ENCODE measurements at places on chromosomes 1 and 21. TPM values are rescaled to one million over a fixed set of nuclear protein-coding genes. Genes with fewer than 3 reads are reported as not detected.

CACHD1 gene
- total RNA-seq: 8.7 TPM

LCE1C gene
- not detected for total RNA-seq

DNA sequence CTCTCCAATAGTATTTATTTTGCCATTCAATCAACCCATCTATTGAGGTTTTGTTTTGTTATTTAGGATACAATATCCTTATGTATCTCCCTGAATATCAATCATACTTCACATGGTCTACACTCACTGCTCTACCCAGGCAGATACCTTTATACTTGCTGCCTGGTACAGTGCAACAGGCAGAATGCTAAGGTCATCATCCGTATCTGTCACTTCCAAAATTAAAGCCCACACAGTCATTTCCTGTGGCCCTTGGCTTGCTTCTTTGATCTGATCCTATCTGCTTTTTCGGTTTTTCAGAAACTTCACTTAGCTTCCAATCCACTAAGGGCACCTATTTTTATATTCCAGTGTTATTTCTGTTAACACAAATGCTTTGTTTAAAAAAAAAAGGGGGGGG is 22.3 kb upstream of the ZZZ3 start:
- peaks cover 7% of the 10 kb centered on the region for H3K36me3 ChIP-seq
- H3K27me3 ChIP-seq: no peaks in the 10 kb centered on the region

GRCh38 chr1:52567943-52568342 is 15.1 kb upstream of the TUT4 start:
- no peak for DNase-seq
- H3K27ac ChIP-seq: no peak overlapping the region
- H3K4me1 ChIP-seq: peaks cover 10% of the 10 kb centered on the region
- no peak overlapping the region for H3K4me3 ChIP-seq
- no peaks in the 10 kb centered on the region for H3K36me3 ChIP-seq

DNA sequence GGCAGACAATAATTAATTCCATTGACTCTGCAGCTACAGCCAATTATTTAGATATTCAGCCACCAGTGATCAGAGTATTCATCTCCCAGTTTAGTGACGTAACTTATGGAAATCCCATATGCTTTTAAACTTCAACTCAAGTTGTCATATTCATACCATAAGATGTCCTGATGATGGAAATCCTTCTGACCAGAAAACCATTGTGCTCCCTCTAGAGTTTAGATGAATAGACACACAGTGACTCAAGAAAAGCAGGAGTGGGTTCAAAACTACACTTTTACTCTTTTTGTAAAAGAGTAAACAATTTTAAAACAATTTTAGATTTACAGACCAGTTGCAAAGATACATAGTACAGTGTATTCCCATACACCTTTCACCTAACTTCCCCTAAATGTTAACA is 463.7 kb downstream of the KCNT2 start:
- H3K27ac ChIP-seq: no peak overlapping the region
- no peaks in the 10 kb centered on the region for H3K36me3 ChIP-seq
- no peak for DNase-seq
- no peaks in the 10 kb centered on the region for H3K4me1 ChIP-seq

Data from endothelial cell of umbilical vein (primary cell).